ENCODE measurements at places on chromosomes 3 and 15.

DNA sequence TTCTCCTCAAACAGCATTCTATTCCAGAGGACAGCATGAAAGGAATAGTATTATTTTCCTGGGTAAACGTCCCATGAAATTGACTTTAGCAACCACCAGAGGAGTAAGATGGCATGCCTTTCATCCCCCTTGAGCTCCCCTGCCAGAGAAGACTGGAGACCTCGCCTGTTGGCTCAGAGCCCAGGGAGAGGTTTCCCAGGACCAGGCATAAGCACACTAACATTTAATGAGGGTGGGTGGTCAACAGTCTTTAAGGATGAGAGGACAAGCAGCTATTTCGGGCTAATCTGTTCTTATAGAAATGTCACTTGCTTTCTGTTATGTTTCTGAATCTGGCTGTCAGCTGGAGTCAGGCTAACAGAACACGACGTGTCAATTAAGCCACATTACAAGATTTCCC is 390.5 kb downstream of the GABRG3 start:
- DNase-seq, result no peak

DNA sequence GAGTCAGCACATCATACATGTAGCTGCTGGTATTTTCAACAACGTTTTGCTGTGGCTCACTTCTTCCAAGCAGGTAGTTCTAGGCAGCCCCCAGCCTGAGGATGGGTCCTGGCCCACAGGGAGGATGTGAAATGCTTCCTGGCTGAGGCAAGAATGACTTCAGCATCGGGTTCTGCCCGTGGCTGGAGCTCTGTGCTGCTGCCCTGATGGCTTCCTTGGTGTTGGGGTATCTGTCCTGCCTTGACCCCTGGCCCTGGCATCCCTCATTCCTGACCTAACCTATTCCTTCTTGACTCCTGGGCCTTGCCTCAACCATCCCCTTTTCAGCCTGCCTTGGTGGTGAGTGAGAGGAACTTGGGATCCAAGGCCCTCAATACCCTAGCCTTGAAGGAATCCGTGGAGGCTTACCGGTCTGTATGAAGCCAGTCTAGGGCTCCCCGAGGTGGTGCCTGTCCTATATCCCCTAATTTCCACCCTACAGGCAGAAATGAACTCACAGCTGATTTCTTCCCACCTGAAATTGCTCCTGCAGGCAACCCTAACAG is 300.6 kb downstream of the TLE3 start:
- DNase-seq, result no peak

- no peak for DNase-seq
These were observed at the start of gene TMC3 for GRCh38 chr15:81373775-81374395. Gene TMC3, minus strand, starts transcription at chr15:81374213. Its CDS starts 136 bp downstream, at chr15:81374077.

DNA sequence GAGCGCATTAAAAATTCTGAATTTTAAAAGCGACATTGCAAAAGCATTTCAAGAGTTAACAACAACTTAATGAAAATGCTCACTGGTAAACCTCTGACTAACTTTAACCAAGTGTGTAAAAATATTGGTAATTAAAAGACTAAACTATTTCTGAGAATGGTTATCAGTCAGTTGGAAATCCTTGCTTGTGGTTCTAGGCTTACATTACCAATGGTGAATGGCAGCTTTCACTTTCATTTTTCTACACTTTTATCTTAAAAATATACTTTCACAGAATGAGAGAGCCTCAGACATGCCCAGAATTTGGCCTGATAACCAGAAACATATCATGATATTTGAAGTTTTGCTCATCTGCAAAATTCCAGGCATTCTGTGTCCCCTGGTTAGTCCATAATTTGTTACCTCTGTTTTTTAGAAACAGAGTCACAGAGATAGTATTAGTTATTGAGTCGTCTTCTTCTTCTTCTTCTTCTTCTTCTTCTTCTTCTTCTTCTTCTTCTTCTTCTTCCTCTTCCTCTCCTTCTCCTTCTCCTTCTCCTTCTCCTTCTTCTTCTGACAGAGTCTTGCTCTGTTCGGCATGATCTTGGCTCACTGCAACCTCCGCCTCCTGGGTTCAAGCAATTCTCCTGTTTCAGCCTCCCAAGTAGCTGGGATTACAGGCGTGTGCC is 5.5 kb upstream of the RNF111 start:
- peak; percentile 49 for DNase-seq

DNA sequence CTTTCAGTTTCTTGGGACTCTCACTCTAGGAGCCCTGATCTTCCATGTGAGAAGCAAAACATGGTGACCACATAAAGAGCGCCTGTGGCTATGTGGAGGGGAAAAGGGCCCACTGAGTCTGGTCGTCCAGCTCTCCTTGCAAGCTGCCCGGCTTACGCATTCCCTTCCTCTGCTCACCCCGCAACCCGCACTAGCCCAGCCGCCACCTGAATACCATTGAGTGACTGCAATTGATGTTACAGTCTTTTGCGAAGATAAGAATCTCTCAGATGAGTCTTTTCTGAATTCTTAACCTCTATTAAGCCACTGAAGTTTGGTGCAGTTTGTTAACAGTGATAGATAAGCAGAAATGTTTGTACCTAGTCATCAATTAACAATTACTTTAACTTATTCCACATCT is 589.0 kb upstream of the DPPA4 start:
- DNase-seq, result no peak

- DNase-seq, result no peak
These were observed 48.5 kb upstream of the TSPAN3 start for GRCh38 chr15:77119446-77119845.

- DNase-seq, result peak; percentile 39
These were observed 61.7 kb upstream of the PPIB start for GRCh38 chr15:64224511-64224910.

- no peak for DNase-seq
These were observed 38.8 kb upstream of the DUT start for GRCh38 chr15:48292458-48292857.

DNA sequence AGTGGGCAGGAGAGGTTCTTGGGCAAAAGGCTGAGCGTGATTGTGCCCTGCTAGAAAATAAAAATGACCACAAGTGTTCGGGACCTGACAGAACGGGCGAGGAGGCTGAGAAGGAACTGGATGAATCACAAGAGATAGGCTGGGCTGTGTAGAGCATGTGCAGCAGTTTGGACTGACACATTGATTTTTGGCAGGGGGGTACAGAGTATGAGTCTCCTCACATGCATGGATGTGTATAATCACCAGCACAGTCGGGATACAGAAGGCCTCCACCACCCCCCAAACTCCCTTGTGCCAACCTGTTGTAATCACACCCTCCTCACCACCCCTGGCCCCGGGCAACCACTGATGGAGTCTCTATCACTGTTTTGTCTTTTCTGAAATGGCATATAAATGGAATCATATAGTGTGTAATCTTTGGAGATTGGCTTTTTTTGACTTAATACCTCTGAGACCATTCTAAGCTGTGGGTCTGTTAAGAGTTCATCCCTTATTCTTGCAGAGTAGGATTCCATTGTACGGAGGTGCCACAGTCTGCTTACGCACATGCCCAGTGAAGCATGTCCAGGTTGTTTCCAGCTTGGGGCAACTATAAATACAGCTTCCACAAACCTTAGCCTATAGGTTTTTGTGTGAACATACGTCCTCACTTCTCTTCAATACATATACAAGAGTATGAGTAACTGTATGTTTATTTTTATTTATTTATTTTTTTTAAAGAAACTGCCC is 438.8 kb downstream of the FOXP1 start:
- DNase-seq, result no peak

DNA sequence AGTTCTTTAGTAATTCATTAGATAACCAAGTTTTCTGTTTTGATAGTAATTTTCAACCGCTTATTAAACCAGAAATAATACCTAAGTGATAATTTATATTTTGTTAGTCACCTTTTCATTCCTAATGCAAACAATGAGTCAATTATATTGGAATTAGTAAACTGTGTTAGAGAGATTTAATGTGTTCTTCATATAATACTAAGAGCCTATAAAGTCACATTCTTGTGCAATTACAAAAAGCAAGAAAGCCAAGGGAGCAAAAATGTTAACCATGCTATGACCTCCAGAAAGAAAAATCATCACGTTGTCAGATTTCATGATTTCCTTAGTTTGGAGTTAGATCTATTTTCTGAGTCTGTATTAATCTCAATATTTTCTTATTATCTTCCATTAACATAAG is 108.8 kb upstream of the SAMMSON start:
- DNase-seq, result no peak

DNA sequence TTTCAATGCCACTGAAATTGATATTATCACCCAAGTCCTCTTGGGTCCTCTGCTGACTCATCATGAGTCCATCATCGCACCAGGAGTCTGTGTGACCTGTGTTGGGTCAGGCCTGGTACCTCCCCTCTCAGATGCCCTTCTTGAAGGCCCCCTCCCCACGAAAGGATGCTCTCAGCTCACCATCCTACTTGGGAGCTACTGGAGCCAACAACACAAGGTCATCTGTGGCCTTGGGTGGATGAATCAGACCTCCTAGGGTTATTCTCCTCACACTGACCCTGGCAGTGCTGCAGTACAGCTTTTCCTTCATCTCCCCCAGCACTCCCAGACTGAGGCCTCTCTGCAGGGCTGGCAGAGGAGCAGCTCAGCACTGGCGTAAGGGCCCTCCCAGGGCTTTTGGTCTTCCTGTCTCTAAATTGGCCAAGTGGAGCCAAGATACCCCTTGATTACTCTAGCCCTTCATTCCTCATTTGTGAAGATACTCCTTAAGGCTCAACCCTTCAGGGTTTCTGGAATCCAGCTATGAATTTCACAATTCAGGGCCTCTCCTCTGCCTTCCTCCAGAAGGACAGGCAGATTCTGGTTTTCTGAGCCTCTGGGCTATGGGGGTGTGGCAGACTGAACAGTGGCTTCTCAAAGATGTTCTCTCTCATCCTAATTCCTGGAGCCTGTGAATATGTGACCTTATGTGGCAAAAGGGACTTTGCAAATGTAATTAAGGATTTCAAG is 80.7 kb upstream of the GSK3B start:
- no peak for DNase-seq

- DNase-seq, result peak; percentile 14
These were observed 908 bp downstream of the CCNB2 start for GRCh38 chr15:59105854-59106253.

GRCh38 chr3:145735631-145736030 is 425.4 kb downstream of the PLOD2 start:
- DNase-seq, result no peak

- DNase-seq, result no peak
These were observed 26.4 kb upstream of the TNFAIP8L3 start for GRCh38 chr15:51121118-51121517.

- no peak for DNase-seq
These were observed 181.3 kb upstream of the EIF1B start for GRCh38 chr3:40128166-40128565.

DNA sequence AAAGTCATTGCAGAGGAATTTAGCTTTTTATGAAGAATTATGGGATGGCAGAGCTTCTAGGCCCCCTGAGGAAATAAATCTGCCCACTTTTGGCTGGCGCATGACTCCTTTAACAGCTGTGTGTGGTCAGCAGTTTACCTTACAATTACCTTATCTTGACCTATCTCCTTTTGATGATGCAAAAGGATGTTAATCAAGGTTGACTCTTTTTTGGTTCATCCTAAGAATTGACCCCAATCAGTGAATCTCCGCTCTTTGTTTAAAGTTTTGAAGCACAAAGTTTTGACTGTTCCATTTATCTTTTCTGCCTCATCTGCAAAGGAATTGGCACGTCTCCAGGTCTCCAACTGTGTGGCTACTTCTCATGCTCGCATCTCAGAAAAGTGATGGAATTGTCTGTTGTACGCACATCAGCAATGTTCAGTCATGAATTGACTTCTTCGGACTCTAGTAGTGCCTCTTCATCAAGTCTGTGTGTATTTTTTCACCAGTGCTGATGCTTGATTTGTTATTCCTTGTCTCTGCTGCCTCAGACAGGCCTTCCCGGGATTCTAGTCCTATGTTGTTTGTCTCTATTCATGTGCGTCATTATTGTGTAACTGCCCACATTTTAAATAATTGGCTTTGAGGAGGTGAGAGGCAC is 196.2 kb upstream of the CFAP20DC start:
- DNase-seq, result no peak

- DNase-seq, result no peak
These were observed 211.3 kb downstream of the MINAR1 start for GRCh38 chr15:79643393-79643792.

DNA sequence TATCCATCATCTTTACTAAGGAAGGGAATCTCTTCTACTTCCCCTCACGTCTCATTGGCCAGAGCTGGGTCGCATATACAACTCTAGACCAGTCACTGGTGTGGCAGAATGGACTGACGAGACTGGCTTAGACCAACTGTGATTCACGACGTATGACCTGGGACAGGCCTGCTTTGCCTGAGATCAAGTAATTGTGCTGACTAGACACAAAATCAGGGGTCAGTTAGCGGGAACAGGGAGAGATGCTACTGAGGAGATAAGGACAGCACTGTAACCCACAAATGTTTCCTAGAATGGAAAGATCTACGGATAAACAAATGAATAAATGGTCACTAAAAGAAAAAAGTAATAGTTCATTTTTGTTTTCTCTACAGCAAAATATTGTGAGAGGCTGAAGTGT is 308.3 kb downstream of the MAGI1 start:
- DNase-seq, result no peak

GRCh38 chr15:85691350-85692240 is 103.1 kb downstream of the KLHL25 start:
- DNase-seq, result no peak

GRCh38 chr3:127718916-127719290 is 46.2 kb downstream of the ABTB1 start:
- no peak for DNase-seq

DNA sequence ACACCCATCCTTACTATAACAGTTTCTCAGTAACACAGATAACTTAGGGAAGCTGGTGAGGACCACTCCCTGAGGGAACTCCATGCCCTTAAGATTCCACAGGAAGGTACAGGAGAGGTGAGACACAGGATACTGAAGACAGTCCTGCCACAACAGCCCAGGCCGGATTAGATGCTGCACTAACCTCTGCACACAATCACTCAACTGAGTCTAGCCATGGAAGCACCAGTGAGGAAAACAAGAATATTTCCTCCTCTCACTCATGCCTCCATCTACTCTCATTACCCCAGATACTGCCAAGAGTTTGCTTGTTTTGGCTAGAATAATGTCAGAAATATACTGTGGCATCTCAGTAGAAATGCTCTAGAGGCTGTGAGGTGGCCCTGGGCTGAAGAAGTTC is 3.7 kb downstream of the ANO10 start:
- no peak for DNase-seq

- DNase-seq, result no peak
These were observed 268.4 kb upstream of the FRG2C start for GRCh38 chr3:75395580-75396315.

GRCh38 chr3:168738527-168739325 is 643.0 kb upstream of the GOLIM4 start:
- DNase-seq, result no peak
